ENCODE measurements at places on chromosomes 5 and 9. TPM values are rescaled to one million over a fixed set of nuclear protein-coding genes. Genes with fewer than 3 reads are reported as not detected.

Gene RASGRF2
- total RNA-seq = 9.1 TPM

Gene FAM169A
- 0.57 TPM for total RNA-seq

DNA sequence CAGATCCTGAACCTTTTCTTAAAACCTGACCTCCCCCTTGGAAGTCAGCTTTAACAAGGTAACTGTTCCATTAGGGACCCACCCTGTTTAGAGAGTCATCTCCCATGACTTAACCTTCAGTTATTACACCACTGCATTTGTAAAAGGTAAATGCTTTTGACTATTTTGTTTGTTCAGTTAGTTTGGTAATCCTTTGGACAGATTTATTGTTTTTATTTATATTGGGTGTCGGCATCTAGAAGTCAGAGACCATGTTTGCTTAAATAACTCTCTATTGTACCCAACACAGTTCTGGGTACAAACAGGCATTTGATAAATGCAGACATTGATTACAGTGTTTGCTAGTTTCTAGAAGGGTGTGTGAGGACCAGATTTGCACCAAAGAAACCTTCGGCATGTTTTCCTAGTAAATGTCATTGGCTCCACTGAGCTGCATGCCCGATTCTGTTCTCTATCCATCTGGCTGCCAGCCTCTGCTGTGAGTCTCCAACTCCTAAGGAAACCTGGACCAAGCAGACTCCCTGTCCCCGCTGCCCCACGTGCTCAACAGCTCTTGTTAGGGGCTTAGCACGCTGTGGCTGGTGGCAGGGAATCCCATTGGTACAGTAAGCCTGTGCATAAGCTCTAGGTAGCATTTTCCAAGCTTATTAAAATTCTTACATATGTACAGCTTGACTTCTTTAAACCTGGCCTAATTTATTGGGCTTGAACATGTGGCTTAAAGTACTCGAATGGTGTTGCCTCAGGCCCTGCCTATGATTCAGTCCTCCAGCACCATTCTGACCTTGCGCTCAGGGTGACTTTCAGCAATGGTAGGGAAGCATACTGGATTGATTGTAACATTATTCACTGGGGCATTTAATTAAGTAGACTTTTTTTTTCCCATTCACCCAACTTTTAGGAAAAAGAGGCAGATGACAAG lies 6.6 kb downstream of the PCBD2 start:
- ATAC-seq = no peak

- peak; percentile 63 for ATAC-seq
Observed at GRCh38 chr5:159021901-159022556, 77.7 kb downstream of the EBF1 start.

- no peak for ATAC-seq
Observed at GRCh38 chr9:89421595-89421994, 76.3 kb downstream of the SEMA4D start.

- no peak for ATAC-seq
Observed at GRCh38 chr5:54311176-54311677, 854 bp upstream of the ARL15 start.

DNA sequence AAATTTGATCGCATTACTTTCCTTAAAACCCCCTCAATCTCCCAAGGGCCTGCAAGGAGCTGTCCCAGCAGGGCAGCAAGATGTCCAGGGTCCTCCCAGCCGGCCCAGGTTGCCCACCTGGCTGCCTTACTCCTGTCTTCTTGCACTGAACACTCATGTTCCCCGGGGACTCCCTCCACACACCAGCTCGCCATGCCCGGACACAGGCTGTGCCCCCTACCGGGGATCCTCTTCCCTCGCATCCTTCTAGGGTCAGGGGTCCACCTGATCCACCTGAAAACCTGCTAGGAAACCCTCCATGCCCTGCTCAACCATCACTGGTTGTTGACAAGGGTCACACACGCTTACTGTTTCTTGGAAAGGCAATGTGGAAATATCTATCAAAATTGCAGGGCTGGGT lies 172.0 kb upstream of the MSX2 start:
- ATAC-seq = no peak

GRCh38 chr5:100469767-100470166 lies 65.4 kb upstream of the FAM174A start:
- no peak for ATAC-seq

DNA sequence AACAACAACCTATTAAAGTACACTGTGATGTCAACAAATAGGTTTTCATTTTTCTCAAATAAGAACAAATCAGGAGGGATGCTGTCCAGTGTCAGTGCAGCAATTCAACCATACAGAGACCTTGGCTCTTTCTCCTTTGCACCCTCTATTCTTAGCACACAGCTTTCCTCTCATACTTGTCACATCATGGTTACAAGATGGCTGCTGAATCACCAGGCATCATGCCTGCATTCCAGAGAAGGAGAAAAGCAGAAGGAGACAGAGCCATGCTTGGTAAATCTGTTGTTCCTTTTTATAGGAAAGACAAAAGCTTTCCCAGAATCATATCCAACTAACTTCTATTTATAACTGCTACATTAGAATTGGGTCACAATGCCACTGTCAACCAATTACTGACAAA lies 124.7 kb upstream of the VLDLR start:
- no peak for ATAC-seq

All from gastroesophageal sphincter (tissue), 4 donors.